ENCODE measurements at places on chromosomes 2 and 18. TPM values are rescaled to one million over a fixed set of nuclear protein-coding genes. Genes with fewer than 3 reads are reported as not detected.

DNA sequence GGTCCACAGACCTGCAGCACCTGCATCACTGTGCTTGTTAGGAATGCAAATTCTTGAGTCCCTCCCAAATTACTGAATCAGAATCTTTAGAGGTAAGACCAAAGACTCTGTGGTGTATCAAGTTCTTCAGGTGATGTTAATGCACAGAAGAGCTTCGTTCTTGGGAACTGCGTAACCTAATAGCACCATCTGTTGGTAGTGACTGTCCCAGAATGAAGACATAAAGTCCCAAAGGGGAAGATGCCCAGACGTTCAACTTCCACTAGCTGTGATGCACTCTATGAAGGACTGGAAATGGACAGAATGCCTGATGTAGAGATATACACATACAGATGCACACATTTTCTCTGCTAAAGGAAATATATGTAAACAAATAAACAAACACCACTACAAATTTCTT, 576.0 kb downstream of the LRP1B start:
- DNase-seq = no peak

- no peak for DNase-seq
These were observed 101.1 kb downstream of the MEMO1 start for GRCh38 chr2:31909661-31910060.

DNA sequence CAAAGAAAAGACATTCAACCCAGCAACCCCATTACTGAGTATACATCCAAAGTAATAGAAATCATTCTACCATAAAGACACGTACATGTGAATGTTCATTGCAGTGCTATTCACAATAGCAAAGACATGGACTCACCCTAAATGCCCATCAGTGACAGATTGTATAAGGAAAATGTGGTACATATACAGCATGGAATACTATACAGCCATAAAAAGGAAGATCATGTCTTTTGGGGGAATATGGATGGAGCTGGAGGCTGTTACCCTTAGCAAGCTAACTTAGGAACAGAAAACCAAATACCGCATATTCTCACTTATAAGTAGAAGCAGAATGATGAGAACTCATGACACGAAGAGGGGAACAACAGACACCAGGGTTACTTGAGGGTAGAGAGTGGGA, 145.9 kb downstream of the GULP1 start:
- no peak for DNase-seq

- DNase-seq = no peak
These were observed 12.7 kb downstream of the COL3A1 start for GRCh38 chr2:188986839-188987238.

DNA sequence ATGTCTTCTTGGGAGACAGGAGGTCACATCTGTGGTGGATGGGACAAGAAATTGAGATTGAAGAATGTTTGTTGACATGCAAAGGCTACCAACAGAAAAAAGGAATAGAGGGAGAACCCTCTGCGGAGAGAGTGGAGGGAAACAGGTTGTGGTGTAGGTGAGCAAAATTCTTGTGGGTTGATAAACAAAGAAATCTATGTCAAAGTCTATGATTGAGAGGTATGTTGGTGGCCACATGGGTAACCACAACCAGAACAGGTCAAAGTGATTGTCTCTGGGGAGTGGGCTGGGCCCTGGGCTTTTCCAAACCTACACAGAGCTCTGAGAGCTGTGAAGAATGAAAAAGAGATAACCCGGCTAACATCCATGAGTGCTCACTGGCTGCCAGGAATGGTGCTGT, 62.8 kb upstream of the NCK2 start:
- no peak for DNase-seq

DNA sequence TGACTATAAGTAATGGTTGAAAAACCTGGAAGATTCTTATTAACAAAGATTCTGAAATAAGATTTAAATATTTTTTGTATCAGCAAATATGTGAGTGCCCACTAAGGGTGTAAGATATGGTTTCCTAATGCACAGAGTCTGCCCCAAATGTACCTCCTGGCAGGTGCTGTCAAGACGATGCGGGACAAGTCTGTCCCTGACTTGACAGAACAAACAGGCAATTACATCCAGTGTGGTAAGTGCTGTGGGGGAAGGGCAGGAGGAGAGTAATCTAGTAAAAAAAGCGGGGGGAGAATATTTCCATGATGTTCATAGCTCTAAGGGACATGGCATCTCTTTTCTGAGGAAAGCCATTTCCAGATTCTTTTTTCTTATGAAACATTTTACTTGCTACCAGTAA, 127.5 kb downstream of the COL4A4 start:
- DNase-seq = no peak

- DNase-seq = no peak
These were observed 91.3 kb upstream of the TMEM17 start for GRCh38 chr2:62597323-62597722.

The SANBR gene
- 4.7 TPM for total RNA-seq

The KRTCAP3 gene
- not detected for total RNA-seq

All from left cardiac atrium (tissue), 4 donors.